Jurkat, Clone E6-1 (cell line): ENCODE measurements at places on chromosomes 2 and 18.

- DNase-seq: no peak
Measured at GRCh38 chr2:220277445-220277975, 650.1 kb downstream of the SLC4A3 start.

GRCh38 chr2:176872406-176872805 lies 340.2 kb upstream of the HNRNPA3 start:
- DNase-seq: no peak

DNA sequence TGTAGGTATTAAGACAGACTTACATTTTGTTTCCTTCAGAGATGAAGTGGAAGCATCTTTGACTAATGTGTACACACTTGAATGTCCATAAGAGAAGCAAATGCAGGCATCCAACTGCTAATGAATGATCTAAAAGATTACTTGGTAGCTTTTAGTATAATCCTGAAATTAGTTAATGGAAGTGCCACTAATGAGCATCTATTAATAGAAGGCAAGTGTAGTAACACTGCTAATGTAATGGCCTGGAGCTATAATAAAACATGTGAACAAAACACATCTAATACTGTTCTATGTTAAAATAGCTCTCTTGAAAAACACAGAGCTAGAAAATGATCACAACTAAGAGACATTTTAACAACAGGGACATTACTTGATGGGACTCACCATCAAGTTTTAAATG lies 225.3 kb downstream of the SLC8A1 start:
- DNase-seq: no peak

GRCh38 chr2:62329797-62330196 lies 133.9 kb downstream of the B3GNT2 start:
- no peak for DNase-seq

- no peak for DNase-seq
Measured at GRCh38 chr2:24768013-24768412, 25.2 kb downstream of the PTRHD1 start.

DNA sequence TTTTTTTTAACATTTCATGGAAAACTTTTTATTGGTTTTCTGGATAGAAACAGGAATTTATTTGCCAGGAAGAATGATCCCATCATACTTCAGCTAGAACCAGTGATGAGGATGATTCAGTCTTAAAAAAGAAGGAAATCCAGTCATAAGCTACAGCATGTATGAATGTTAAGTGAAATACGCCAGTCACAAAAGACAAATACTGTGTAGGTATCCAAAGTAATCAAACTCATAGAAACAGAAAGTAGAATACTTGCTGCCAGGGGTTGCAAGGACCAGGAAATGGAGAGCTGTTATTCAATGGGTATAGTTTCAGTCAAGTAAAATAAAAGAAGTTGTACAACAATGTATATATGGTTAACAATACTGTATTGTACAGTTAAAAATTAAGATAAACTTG lies 21.3 kb downstream of the PSME4 start:
- no peak for DNase-seq

GRCh38 chr2:25308599-25308998 lies 33.1 kb downstream of the DNMT3A start:
- no peak for DNase-seq

- no peak for DNase-seq
Measured at GRCh38 chr18:33596178-33596854, 18.3 kb downstream of the ASXL3 start.

DNA sequence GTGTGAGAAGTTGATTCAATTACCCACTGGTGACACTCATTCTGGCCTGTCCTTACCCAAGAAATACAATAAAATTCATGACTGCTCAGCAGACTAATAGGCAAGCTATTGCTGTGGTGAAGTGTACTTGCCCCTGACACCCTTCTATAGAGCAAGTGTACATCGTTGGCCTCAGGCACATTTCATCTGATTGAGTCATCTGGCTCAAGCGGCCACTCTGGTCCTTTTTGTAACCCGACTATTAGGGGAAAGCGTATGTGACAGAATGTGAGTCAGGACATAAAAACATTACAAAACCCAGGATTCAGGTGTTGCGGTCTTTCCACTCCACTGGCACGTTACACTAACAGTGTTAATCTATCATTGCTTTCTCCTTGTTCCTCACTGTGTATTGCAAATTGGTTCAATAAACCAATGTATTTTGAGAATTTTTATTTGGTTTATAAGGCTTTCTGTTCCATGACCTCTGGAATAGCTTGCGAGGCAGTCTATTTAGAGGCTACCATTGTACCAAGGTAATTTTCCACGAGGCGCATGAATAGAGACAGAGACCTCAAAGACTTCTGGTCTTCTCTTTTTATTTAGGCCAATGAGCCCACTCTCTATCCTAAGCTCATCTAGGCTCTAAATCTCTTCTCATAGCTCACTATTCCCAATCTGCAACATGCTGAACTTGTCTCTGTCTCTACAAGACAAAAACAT lies 10.2 kb upstream of the TTC32 start:
- no peak for DNase-seq
